ENCODE measurements at places on chromosomes 4 and X. TPM values are rescaled to one million over a fixed set of nuclear protein-coding genes. Genes with fewer than 3 reads are reported as not detected.
A peak's percentile ranks its signal among the peaks of the same experiment; 100 is the strongest.

The IL2 gene
- not detected for polyA plus RNA-seq

DNA sequence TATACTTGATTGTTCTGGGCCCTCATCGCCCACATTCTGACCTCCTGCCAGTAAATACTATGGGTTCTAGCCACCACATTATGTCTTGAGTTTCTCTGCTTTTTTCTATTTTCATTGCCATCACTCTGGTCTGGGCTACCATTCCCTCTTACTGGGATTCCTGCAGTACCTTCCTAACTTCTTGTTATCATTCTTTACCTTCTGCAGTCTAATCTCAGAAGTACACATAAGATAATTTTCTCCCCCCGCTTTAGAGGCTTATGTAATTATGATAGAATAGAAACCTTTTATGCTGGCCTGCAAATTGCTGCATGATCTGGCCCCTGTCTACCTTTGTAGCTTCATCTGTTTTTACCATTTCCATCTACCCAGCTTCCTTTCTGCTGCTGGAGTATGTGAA, 19.2 kb downstream of the STIM2 start:
- H3K27ac ChIP-seq = no peak overlapping the region
- H3K4me3 ChIP-seq = no peak overlapping the region
- peaks cover 17% of the 10 kb centered on the region for H3K4me1 ChIP-seq
- no peak for DNase-seq
- no peaks in the 10 kb centered on the region for H3K36me3 ChIP-seq
- no peaks in the 10 kb centered on the region for H3K27me3 ChIP-seq

The HTRA3 gene
- polyA plus RNA-seq = not detected

The CSAG2 gene
- not detected for polyA plus RNA-seq

DNA sequence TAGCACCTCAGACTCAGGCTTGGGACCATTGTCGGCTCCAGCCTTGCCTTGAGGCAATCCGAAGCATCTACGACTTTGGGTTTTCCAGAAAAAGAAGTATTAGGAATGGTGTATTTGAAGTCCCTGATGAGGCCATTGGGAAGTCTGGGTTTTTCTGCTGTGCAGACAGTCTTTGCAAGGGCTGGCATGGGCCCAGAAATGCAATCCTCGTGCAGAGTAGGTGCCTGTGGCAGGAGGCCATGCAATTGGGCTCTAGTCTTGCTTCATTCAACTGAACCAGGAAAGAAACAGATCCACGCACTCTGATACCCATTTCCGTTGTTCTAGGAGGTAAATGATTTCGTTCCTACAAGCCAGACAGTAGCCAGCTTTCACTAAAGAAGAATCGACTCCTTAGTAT, 12.4 kb downstream of the ZFP92 start:
- H3K27ac ChIP-seq = no peak overlapping the region
- H3K36me3 ChIP-seq = no peaks in the 10 kb centered on the region
- no peaks in the 10 kb centered on the region for H3K4me1 ChIP-seq
- H3K27me3 ChIP-seq = no peaks in the 10 kb centered on the region
- no peak for DNase-seq

The SLC10A3 gene
- polyA plus RNA-seq = 33.1 TPM

DNA sequence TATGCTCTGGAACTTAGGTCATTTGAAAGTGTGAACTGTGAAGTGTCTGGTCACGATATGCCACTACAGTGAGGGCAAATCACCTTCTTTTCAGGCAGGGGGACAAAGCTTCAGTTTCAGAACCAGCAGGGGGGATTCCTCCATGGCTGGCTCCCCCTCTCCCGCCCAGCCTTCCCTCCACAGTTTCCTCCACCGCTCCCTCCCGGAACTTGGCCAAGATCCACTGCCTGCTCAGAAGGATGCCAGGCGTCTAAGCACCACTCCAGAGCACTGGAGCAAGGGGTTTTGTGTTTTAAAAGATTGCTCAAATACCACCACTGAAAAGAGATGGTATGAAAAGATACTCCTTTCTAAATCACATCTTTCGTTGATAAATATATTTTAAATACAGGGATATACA, 126.9 kb downstream of the ELOVL6 start:
- H3K27me3 ChIP-seq = no peaks in the 10 kb centered on the region
- H3K27ac ChIP-seq = no peak overlapping the region
- no peaks in the 10 kb centered on the region for H3K36me3 ChIP-seq

DNA sequence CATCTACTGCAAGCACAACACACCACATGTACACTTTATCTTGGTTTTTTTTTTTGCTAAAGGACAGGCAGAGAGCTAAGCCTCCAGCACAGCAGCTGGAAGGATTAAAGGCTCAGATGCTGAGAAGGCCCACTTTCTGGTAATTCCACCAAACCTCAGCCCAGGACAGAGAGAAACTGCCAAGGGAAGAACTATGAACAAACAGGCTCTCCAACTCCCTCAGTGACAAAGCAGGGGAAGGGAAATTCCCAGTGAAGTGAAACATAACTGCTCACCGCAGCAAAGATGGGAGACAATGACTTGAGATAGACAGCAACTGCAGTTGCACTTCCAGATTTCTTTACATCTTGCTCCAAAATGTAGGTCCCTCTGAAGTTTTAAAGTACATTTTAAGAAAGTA, 4.8 kb downstream of the PROM1 start:
- H3K27me3 ChIP-seq = peaks cover 24% of the 10 kb centered on the region
- no peak overlapping the region for H3K4me3 ChIP-seq
- H3K4me1 ChIP-seq = peaks cover 33% of the 10 kb centered on the region
- H3K36me3 ChIP-seq = no peaks in the 10 kb centered on the region
- H3K27ac ChIP-seq = no peak overlapping the region

GRCh38 chrX:39367416-39367815, 566.2 kb downstream of the MID1IP1 start:
- DNase-seq = no peak
- no peaks in the 10 kb centered on the region for H3K4me1 ChIP-seq
- H3K27ac ChIP-seq = no peak overlapping the region
- no peaks in the 10 kb centered on the region for H3K36me3 ChIP-seq
- no peaks in the 10 kb centered on the region for H3K27me3 ChIP-seq

The CEP135 gene
- 5.1 TPM for polyA plus RNA-seq

The YIPF7 gene
- polyA plus RNA-seq = not detected

The COL4A6 gene
- not detected for polyA plus RNA-seq

GRCh38 chrX:127390316-127390715, 570.8 kb downstream of the PRR32 start:
- no peaks in the 10 kb centered on the region for H3K36me3 ChIP-seq
- H3K4me1 ChIP-seq = no peaks in the 10 kb centered on the region

DNA sequence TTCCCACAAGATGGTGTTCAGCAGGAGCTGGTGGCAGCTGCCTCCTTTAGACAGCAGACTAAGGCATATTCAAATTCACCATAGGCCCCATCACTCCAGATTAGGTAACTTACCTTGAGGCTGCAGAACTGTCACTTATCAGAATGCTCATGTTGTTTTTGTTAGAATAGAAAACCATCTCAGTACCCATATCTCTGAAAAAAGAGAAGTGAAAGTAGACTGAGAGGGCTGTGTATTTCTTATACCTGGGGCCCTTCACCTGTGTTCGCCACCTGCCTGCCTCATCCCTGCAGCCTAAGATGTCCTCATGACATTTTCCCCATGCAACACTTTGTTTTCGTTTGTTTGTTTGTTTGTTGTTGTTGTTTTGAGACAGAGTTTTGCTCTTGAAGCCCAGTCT, 32.9 kb upstream of the SPRY1 start:
- no peak overlapping the region for H3K4me3 ChIP-seq
- DNase-seq = no peak
- H3K27ac ChIP-seq = no peak overlapping the region
- no peaks in the 10 kb centered on the region for H3K36me3 ChIP-seq
- H3K4me1 ChIP-seq = peaks cover 12% of the 10 kb centered on the region
- H3K27me3 ChIP-seq = no peaks in the 10 kb centered on the region

DNA sequence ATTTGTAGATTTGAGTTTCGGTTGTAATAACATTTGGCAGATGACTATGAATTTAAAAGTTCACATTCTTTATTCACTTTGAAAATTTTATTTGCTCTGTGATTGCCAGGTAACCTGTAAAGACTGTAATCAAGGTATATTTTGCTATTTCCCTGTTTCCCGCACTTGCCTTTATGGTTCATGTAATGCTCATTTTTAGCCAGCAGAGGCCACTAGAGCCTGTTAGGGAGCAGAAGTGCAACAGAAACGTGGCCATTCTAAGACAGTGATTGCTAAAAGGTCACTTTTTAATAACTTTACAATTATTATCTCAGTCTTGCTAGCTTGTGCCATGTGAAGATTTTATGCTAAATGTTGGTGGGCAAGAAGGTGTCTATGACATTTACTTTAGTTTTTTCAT, 12.4 kb downstream of the YIPF6 start:
- no peaks in the 10 kb centered on the region for H3K4me1 ChIP-seq
- no peaks in the 10 kb centered on the region for H3K27me3 ChIP-seq
- DNase-seq = peak; percentile 29
- H3K27ac ChIP-seq = no peak overlapping the region

GRCh38 chrX:49260221-49260985, 4.1 kb downstream of the FOXP3 start:
- no peak overlapping the region for H3K27ac ChIP-seq
- no peak overlapping the region for H3K4me3 ChIP-seq
- DNase-seq = no peak
- no peaks in the 10 kb centered on the region for H3K27me3 ChIP-seq

- H3K4me3 ChIP-seq = no peak overlapping the region
- no peaks in the 10 kb centered on the region for H3K27me3 ChIP-seq
- peaks cover 59% of the 10 kb centered on the region for H3K4me1 ChIP-seq
- H3K27ac ChIP-seq = no peak overlapping the region
Measured at GRCh38 chr4:152784490-152785350, 5.0 kb downstream of the ARFIP1 start.

DNA sequence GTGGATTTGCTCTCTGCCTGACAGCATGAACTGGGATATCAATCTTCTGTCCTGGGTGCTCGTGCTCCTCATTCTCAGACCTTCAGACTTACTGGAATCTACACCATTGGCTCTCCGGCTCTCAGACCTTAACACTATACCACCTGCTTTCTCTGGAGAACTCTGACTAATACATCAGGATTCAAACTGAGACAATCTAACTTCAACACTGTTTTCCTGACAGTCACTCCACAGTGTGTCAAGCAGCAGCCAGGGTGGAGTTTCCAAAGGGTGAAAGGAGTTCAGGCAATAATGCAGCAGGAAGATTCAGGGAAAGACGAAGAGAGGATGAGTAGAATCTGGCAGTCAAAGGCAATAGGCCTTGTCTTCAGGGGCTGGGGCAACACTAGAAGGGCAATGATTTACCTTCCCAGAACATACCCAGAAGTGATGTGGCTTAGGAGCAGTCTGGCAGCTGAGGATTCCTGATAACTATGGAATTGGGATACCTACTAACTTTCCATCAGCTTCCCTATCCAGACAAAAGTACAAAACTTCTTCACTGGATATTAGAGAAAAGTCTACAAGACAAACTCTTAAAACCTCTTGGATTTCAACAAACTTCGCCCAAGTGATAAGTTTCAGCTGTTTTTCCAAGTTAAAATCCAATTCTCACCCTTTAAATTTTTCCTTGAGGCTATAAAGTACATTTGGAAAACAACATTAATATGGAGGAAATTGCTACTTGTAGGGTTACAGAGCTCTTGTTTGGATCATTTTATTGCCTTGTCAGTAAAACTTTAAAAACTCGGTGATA, 58.4 kb upstream of the SLIT2 start:
- H3K27me3 ChIP-seq = no peaks in the 10 kb centered on the region
- no peaks in the 10 kb centered on the region for H3K36me3 ChIP-seq
- no peak for DNase-seq
- H3K4me3 ChIP-seq = peak overlapping the region; percentile 9
- peaks cover 9% of the 10 kb centered on the region for H3K4me1 ChIP-seq

- DNase-seq = no peak
- H3K4me1 ChIP-seq = no peaks in the 10 kb centered on the region
- no peaks in the 10 kb centered on the region for H3K27me3 ChIP-seq
- no peaks in the 10 kb centered on the region for H3K36me3 ChIP-seq
Measured at GRCh38 chr4:112939901-112940300, 109.6 kb upstream of the ANK2 start.

DNA sequence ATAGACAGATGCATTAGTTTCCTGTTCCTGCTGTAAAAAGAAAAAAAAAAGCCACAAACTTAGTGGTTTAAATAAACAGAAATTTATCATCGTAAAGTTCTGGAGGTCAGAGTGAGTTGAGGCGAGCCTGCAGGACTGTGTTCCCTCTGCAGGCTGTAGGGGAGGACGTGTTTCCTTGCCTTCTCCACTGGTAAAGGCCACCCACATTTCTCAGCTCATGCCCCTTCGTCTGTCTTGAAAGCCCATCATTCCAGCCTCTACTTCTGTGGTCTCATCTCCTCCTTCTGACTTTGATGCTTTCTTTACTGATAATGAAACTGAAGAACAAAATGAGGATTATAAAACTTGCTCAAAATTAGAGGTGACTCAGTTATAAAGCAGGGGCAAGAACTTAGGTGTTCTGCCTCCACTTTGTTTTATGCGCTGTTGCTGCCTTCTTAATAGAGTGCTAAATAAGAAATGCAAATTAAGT, 143.0 kb downstream of the STIM2 start:
- H3K4me1 ChIP-seq = no peaks in the 10 kb centered on the region
- no peak overlapping the region for H3K4me3 ChIP-seq
- no peaks in the 10 kb centered on the region for H3K27me3 ChIP-seq
- H3K27ac ChIP-seq = no peak overlapping the region
- DNase-seq = no peak

GRCh38 chr4:43853565-43854264, 594.9 kb downstream of the KCTD8 start:
- no peaks in the 10 kb centered on the region for H3K27me3 ChIP-seq
- H3K4me3 ChIP-seq = no peak overlapping the region
- H3K36me3 ChIP-seq = no peaks in the 10 kb centered on the region
- no peak overlapping the region for H3K27ac ChIP-seq
- no peaks in the 10 kb centered on the region for H3K4me1 ChIP-seq

DNA sequence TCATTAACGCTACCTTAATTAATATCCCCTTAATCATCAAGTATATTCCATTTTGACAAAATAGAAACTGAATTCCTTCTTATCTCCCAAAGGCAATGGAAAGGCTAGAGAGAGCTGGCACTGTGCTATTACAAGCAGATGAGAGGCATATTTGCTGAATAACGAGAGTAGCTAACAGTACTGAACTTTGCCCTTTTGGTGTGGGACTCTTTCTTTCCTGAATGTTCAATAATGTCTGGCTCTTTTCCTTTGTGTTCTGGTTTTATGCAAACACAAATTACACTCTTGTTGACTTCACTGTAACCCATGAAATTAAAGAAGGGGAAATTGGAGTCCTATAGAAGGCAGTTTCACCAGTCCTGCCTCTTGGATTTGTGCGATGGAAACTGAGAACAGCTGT, 63.5 kb downstream of the SHROOM3 start:
- no peaks in the 10 kb centered on the region for H3K4me1 ChIP-seq
- H3K4me3 ChIP-seq = no peak overlapping the region
- no peak overlapping the region for H3K27ac ChIP-seq
- no peak for DNase-seq

The FSTL5 gene
- polyA plus RNA-seq = not detected

The RPL36A gene
- polyA plus RNA-seq = 833 TPM

DNA sequence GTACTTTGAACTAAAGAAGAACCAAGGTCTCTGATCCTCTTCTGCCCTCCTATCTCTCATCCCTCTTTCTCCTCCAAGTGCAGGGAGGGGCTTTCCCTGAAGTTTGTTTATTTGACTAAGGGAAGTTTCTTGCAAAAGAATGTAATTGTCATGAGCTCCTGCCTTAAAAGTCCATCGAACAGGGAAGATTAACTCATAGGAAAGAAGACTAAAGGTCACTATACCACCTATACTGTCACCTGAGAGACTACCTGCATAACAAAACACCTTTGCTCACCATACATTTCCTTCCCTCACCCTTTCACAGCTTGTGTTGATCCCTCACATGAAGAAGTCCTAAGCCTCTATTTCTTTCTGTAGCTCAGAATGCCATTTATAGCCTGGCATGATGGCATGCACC, 59.4 kb upstream of the C4orf54 start:
- no peak overlapping the region for H3K4me3 ChIP-seq
- no peaks in the 10 kb centered on the region for H3K27me3 ChIP-seq
- no peak for DNase-seq
- H3K36me3 ChIP-seq = no peaks in the 10 kb centered on the region

The VCX3B gene
- polyA plus RNA-seq = not detected

The NSG1 gene
- polyA plus RNA-seq = not detected

All from CD14-positive monocyte (primary cell).